ENCODE measurements at places on chromosomes 5 and 9.

- no peaks in the 10 kb centered on the region for H3K4me1 ChIP-seq
- no peak overlapping the region for H3K4me3 ChIP-seq
These were observed 1.5 kb downstream of the PAEP start for GRCh38 chr9:135563039-135563476.

DNA sequence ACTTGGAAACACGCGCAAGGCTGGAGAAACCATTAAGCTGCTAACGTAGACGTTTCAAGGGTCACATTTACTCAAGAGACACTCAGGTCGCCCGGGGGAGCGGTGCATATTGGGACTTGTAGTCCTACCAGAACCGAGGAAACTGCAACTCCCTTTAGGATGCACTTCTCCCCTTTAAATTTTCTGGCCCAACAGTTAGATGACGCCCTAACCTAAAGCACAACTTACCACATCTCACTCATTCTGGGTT lies 384 bp upstream of the DMXL1 start:
- no peaks in the 10 kb centered on the region for H3K36me3 ChIP-seq
- H3K4me1 ChIP-seq = no peaks in the 10 kb centered on the region
- no peaks in the 10 kb centered on the region for H3K27me3 ChIP-seq

DNA sequence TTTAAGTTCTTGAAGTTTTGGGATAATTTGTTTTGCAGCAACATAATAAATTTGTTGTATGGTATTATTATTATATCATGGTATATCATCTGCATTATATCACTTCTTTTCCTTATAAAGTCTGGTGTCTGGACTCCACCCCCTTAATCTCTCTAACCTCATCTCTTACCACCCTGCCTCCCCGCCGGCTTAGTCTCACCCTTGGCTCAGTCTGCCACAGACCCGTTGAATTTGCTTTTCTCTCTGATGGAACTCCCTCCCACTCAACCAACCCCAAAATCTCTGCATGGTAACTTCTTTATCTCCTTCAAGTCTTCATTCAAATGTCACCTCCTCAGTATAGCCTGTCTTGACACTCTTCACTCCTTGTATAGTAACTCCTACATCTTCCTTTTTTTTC lies 29.6 kb upstream of the MATR3 start:
- H3K27me3 ChIP-seq = no peaks in the 10 kb centered on the region
- H3K36me3 ChIP-seq = no peaks in the 10 kb centered on the region
- no peak for DNase-seq
- no peak overlapping the region for H3K27ac ChIP-seq
- no peak overlapping the region for H3K4me3 ChIP-seq

- no peaks in the 10 kb centered on the region for H3K27me3 ChIP-seq
- H3K4me1 ChIP-seq = no peaks in the 10 kb centered on the region
- no peak for DNase-seq
- no peak overlapping the region for H3K27ac ChIP-seq
- H3K36me3 ChIP-seq = no peaks in the 10 kb centered on the region
These were observed 174.3 kb upstream of the RORB start for GRCh38 chr9:74322661-74323314.

- H3K27ac ChIP-seq = no peak overlapping the region
- DNase-seq = no peak
- no peak overlapping the region for H3K4me3 ChIP-seq
- H3K27me3 ChIP-seq = peaks cover 6% of the 10 kb centered on the region
These were observed 40.6 kb downstream of the ACTL7B start for GRCh38 chr9:108815156-108815555.

DNA sequence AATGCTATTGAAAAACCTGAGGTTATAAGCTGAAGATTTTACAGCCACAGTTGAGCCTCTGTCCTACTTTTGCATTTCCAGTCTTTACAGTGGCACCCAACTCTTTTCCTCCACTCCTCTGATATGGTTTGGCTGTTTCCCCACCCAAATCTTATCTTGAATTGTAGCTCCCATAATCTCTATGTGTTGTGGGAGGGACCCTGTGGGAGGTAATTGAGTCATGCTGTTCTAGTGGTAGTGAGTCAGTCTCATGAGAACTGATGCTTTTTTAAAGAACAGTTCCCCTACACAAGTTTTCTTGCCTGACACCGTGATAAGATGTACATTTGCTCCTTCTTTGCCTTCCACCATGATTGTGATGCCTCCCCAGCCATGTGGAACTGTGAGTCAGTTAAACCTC lies 646.1 kb upstream of the SEMA6A start:
- no peak for DNase-seq
- H3K4me1 ChIP-seq = no peaks in the 10 kb centered on the region
- no peak overlapping the region for H3K4me3 ChIP-seq
- no peaks in the 10 kb centered on the region for H3K36me3 ChIP-seq
- H3K27ac ChIP-seq = no peak overlapping the region

- no peaks in the 10 kb centered on the region for H3K4me1 ChIP-seq
- no peaks in the 10 kb centered on the region for H3K36me3 ChIP-seq
- no peak overlapping the region for H3K4me3 ChIP-seq
- H3K27me3 ChIP-seq = no peaks in the 10 kb centered on the region
- DNase-seq = peak; percentile 13
These were observed 162.5 kb downstream of the RAB3C start for GRCh38 chr5:58745350-58745749.

DNA sequence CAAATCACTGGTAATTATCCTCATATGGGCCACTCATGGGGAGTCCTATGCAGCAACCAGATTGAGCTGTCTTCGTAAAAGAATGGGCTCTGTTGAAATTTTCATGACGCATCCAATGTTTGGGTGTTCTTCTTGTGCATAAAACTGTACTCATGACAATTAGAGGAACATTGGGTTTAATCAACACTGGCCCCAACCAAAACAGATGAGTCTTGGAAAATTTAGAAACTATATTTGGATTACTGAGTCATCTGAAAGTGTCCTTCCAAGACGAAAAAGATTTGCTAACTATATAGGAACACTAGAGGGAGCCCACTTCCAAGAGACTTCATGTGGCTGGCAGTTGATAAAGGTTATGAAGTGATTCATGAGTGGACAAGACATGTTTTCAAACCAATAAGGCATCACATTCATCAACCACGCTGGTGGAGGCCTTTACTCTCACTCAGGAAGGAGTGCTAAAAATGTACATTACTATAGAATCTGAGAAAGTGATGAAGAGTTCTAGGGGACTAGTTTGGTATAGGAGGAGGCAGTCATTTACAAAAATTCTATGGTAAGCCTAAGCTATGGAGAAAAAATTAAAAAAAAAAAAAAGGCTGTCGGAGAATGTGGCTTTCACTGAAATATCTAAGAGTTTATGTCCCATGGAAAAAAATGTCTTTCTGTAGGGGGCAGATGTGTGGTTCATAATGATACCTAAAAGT lies 313.5 kb downstream of the PRDM9 start:
- H3K36me3 ChIP-seq = no peaks in the 10 kb centered on the region
- no peaks in the 10 kb centered on the region for H3K27me3 ChIP-seq
- H3K4me1 ChIP-seq = no peaks in the 10 kb centered on the region
- H3K27ac ChIP-seq = no peak overlapping the region
- no peak overlapping the region for H3K4me3 ChIP-seq

DNA sequence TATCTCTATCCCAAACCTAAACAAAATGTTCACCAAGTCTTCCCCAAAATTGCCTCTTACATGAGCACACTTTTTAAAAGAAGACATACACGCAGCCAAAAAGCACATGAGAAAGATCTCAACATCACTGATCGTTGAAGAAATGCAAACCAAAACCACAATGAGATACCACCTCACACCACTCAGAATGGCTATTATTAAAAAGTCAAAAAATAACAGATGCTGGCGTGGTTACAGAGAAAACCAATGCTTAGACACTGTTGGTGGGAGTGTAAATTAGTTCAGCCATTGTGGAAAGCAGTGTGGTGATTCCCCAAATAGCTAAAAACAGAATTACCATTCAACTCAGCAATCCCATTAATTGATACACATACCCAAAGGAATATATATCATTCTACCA lies 83.8 kb downstream of the SEMA5A start:
- no peaks in the 10 kb centered on the region for H3K36me3 ChIP-seq
- DNase-seq = no peak
- H3K4me1 ChIP-seq = no peaks in the 10 kb centered on the region
- no peak overlapping the region for H3K27ac ChIP-seq
- H3K4me3 ChIP-seq = no peak overlapping the region
- H3K27me3 ChIP-seq = no peaks in the 10 kb centered on the region

- no peak overlapping the region for H3K27ac ChIP-seq
- DNase-seq = no peak
- no peak overlapping the region for H3K4me3 ChIP-seq
- H3K27me3 ChIP-seq = no peaks in the 10 kb centered on the region
These were observed 42.2 kb upstream of the LCP2 start for GRCh38 chr5:170339780-170340167.

DNA sequence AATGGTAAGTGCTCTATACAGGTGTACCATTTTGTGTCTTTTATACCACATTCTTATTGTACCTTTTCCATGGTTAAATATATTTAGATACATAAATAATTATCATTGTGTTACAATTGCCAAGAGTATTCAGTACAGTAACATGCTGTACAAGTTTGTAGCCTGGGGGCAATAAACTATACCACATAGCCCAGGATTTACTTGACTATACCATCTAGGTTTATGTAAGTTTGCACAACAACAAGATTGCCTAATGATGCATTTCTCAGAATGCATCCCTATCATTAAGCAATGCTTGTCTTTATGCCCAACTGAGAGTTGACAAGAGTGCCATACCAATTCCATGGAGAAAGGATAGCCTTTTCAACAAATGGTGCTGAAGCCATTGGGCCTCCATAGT lies 136.7 kb upstream of the PJA2 start:
- DNase-seq = no peak
- no peaks in the 10 kb centered on the region for H3K4me1 ChIP-seq
- H3K27me3 ChIP-seq = no peaks in the 10 kb centered on the region
- H3K27ac ChIP-seq = no peak overlapping the region
- no peaks in the 10 kb centered on the region for H3K36me3 ChIP-seq
- no peak overlapping the region for H3K4me3 ChIP-seq

DNA sequence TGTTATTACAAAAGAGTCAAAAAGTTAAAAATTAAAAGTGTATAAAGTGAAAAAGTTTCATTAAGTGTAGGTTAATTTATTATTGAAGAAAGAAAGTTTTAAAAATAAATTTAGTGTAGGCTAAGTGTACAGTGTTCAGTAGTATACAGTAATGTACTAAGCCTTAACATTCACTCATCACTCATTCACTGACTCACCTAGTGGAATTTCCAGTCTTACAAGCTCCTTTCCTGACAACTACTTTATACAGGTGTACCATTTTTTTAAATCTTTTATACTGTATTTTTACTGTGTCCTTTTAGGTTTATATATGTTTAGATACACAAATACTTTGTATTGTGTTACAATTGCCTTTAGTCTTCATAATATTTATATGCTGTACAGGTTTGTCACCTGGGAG lies 530.2 kb upstream of the FAM174A start:
- no peaks in the 10 kb centered on the region for H3K36me3 ChIP-seq
- H3K27ac ChIP-seq = no peak overlapping the region
- H3K4me1 ChIP-seq = no peaks in the 10 kb centered on the region
- DNase-seq = no peak
- no peaks in the 10 kb centered on the region for H3K27me3 ChIP-seq

DNA sequence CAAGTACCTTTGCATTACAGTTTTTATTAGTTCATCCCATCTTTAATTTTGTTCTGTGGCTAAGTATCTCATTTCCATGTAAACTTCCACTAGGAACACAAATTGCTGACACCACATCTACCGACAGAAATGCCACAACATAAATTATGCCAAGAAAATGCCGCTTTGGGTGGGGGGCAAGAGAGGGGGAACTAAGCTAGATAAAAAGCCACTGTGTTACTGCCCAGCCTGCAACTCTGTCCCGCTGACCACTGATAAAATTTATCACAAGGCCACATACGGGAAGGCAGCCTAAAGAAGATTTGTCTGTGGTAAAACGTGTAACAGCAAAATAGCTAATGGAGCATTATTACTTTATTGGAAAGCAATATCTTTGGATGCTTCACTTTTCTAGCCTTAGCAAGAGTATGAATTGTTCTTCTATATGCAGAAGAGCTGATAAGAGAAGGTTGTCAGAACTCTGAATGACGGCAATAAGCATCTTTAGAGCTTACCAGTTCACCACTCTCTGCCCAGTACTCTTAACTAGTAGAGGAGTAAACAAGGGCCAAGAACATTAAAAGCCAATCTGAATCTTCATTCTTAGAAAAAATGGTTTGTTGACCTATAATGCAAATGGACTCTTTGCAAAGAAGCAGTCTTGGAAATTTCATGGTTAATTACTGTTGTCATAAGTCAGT lies 172.2 kb upstream of the MEF2C start:
- H3K4me1 ChIP-seq = no peaks in the 10 kb centered on the region
- no peak for DNase-seq
- no peak overlapping the region for H3K4me3 ChIP-seq
- H3K27ac ChIP-seq = no peak overlapping the region
- H3K27me3 ChIP-seq = no peaks in the 10 kb centered on the region
